ENCODE measurements at places on chromosomes 6 and 20.

DNA sequence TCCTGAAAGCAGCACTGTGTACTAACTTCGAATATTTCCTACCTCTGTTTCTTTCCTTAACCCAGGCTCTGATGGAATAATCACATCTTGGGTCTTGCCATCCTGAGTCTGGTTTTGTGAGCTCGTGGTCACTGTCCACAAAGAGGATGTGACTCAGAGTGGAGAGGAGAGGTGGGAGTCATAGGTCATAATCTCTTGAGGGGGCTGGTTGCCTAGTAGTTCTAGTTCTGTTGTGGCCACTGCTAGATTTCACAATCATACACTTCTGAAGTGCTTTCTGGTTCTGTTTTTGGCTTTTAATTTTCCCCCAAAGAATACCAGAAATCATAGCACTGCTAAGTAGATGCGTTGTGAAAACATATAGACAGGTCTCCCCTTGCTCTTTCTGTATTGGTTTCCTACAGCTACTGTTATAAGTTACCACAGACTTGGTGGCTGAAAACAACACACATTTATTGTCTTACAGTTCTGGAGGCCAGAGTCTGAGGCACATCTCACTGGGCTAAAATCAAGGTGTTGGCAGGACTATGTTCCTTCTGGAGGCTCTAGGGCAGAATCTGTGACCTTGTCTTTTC is 102.8 kb downstream of the NRSN1 start:
- peak; percentile 85 for DNase-seq

GRCh38 chr20:52313341-52313963 is 121.9 kb upstream of the ZFP64 start:
- peak; percentile 81 for DNase-seq

GRCh38 chr6:40671694-40672050 is 84.5 kb upstream of the LRFN2 start:
- DNase-seq = no peak

GRCh38 chr6:36593569-36594028 is 563 bp upstream of the SRSF3 start:
- peak; percentile 87 for DNase-seq

DNA sequence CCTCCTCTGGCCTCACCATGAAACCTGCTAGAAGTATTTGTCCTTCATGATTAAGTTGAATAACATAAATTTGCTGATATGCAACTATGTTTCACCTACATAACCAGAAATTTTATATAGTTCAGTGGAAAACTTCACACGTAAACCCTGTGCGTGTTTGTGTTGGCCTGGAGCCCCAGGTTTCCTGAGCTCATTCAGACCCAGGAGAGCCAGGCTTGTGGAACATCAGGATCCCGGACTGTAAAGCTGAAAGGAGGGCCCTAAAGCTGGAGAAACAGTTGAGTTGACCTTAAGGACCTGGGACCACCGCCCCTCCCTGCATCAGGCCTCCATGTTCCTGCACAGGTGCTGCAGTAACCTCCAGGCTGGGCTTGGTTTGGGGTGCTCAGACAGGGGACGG is 3.1 kb upstream of the SPATS1 start:
- DNase-seq = no peak

DNA sequence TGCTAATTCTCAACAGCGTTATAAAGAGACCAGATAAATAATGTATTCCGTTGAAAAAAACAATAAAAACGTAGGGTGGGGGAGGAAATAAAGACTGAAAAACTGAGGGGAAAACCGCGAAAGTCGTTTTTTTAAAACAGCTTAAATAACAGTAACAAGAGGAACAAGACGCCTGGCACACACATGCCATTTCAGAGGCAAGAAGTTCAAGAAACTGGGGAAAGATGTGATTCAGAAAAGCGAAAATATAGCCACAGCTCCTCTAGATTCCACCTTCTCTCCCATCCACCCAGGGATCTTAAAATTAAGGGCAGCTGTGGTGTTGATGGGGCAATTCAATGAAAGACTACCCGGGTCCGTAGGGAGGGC is 1.3 kb downstream of the EPB41L2 start:
- DNase-seq = peak; percentile 36

DNA sequence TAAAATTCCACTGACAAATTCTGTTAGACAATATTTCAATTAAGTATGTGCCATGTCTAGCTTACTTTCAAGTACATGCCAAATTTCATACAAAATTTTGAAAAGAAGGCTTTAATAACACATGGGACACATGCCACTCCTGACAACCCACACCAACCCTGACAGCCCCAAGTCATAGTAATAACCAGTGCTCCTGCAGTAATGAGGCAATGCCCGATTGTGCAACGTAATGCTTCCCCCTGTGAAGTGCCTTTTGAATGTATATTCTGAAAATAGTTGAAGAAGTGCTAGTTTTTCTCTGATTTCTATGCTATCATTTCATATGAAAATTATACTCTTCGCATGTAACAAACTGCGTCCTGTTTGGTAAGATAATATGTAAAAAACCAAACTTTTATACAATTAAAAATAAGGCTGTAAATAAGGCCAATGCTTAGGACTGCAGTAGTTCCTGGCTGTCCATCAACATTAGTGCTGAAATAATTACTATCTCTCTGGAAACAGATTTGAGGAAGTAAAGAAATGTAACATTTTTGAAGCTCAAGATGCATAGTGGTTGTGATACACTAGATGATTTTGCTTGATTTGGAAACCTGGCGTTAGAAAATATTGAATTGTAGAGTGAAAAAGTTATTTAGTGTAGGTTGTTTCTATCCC is 125.8 kb upstream of the BCLAF1 start:
- DNase-seq = no peak

DNA sequence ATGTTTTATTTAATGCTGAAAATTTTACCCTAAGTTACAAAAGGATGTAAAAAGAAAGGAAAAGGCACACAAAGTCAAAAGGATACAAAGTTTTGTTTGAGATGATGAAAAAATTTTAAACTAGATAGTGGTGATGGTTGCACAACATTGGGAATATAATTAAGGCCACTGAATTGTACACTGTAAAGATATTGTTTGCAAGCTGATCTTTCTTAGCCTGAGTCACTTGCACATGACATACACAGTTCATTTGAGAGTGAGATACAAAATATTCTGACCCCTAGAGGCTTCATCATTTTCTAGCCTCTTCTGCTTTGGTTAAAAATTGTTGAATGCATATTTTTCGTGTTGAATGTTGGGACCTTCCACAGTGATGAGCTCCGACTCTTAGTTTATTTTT is 462.6 kb downstream of the HDGFL1 start:
- DNase-seq = peak; percentile 4

DNA sequence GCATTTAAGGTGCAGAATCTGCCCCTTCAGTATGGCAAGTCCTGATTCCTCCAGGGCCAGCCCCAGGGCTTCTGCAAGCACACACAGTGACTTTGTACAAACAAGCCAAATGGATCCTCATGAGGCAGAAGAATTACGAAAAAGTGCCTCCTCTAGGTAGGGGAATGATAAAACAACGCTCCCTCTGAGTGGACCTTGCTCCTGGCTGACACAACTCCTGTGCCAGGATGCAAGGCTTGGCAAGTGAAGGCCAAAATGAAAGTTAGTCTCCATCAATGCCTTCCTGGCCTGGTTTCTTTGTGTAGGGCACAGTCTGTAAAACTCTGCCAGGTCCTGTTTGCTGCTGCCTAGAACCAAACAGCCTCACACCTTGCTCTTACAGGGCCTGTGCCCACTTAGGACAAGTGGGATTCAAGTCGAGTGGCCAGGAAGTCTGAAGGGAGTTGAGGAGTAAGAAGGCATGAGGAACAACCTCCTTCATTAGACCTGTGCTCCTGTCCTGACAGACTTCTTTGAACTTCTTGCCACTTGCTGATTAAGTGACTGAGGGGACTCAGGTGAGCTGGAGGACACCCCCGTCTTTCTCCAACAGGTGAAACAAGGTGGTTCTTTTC is 417.1 kb downstream of the CDC5L start:
- DNase-seq = no peak

DNA sequence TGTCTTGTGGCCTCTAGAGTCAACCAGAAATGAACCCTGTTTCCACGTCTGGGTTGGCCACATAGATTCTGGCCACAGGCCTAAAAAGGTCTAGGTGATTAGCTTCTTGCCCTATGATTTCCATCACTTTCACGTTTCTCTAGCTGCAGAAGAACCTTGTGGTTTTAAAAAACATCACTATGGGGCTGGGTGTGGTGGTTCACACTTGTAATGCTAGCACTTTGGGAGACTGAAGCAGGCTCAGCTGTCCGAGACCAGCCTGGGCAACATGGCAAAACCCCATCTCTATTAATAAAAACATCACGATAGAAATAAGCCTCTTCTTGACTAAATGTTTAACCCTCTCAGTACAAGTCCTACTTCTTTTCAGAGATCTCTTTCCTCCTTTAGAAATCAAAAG is 27.6 kb downstream of the POLR1C start:
- no peak for DNase-seq

DNA sequence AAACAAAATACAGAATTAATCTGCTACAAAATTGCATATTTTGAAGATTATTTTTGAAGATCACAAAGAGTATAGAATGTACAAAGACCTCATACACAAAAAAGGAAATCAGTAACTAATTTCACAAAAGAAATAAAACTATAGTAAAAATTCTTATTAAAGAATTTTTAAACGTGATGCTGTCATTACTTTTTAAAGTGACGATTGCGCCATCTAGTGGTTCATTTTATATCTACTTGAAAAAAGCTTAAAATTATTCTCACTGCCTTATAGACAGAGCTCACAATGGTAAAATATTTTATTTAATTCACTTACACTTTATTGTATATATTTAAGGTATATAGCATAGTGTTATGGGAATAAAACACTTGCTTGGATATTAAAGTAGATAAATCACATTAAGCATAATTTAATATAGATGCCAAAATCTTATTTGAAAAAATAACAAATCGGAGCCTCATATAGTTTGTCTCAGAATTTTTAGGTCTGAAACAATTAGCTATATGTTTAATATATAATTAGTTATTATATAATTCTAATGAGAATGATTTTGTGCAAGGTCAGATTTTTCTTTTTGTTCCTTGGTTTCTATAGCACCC is 128.8 kb downstream of the PHF3 start:
- peak; percentile 55 for DNase-seq

- peak; percentile 57 for DNase-seq
These were observed 41.7 kb downstream of the MOCS1 start for GRCh38 chr6:39892490-39893129.

DNA sequence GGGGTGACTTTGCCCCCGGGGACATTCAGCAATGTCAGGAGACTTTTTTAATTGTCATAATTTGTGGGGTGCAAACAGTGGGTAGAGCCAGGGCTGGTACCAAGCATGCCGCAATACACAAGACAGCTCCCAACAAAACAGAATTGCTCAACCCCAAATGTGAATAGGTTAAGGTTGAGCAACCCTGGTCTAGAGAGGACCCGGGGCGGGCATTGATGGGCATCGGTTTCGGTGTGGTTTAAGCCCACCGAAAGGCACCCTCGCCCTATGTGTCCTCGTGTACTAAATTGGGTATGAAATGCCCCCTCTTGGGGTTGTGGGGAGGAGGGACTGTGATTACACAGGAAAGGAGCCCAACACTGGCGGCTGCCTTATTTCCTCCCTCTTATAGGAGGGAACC is 36.0 kb downstream of the KIAA1755 start:
- no peak for DNase-seq

DNA sequence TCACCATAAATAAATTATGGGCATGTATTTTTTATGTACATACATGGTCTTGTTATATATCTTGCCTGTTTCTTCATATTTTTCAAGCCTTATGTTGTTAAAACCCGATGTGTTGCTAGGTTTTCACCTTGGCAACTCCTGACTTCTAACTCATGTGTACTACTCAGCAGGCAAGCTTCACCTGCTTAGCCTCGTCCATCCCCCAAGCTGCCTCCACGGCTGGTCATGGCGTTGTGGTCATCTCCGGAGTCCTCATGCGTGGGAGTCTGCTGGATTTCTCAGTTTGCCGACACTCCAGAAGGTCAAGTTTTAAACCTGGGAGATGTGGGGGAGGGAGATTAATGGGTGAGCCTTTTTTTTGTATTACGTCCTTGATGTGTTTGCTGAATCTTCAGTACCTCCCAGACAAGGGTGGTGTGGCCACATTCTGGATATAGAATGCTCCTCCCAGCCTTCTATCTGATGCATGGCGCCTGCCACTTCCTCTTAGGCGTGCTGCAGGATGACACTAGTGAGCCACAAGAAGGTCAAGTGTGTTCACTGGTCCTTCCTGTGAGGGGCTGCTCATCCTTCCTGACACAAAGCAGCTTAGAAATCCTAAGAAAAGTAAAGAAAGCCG is 26.6 kb upstream of the EDN3 start:
- DNase-seq = no peak

DNA sequence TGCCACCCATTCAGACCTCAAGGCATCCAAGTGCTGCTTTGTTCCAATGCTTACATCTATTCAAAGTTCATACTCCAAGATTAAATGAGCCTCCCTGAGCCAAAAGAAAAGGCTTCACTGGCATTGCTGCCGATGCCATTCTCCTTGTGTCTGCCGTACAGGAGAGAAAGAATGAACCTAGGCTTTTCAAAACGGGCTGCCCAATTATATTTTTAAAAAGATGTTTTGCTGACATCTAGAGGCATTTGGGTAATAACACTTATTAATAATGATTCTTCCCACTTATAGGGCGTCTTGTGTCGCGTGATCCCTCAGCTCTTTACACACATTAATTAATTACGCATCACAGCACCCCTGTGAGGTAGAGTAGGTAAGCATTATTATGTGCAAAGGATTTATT is 545.6 kb downstream of the PKHD1 start:
- DNase-seq = peak; percentile 54

DNA sequence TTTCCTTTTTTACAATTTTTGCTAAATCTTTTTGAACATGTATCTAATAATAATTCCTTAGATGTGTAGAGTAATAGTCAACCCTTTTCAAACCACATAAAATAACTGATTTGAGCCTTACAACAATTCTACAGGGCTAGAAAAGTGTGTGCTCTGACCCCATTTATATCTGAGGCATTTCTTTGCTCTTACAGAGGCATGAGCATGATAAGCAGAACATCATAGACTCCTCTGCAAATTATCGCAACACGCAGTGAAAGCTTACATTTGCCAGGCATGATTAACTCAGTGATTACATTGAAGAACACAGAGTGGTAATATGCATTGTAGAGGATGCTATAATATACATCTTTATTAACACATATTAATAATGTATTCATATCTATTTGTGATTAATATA is 120.4 kb downstream of the SIM1 start:
- DNase-seq = no peak

DNA sequence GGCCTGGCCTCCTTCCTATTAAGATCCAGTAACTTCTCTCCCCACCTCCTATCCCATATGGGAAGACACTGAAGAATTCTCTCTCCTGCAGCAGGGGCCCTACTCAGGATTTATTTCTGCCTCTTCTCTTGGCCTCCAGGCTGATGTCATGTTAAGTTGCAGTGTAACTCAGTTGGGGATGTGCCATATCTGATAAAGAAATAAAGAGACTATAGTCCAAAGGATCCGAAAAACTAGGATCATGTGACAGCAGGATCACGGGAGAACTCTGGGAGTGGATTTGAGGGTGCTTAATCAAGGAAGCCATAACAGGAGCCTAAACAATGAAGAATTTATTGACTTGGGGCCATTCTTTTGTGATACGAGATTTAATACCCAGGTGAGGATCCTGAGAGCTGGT is 38.5 kb upstream of the TGM6 start:
- DNase-seq = no peak
